ENCODE measurements at places on chromosomes 13 and 19. TPM values are rescaled to one million over a fixed set of nuclear protein-coding genes. Genes with fewer than 3 reads are reported as not detected.

Gene CDC42EP5
- 46.8 TPM for total RNA-seq

Gene PRODH2
- 5.1 TPM for total RNA-seq

Gene ADGRE3
- not detected for total RNA-seq

Gene EID2
- 18.6 TPM for total RNA-seq

Gene MUC16
- 2.5 TPM for total RNA-seq

Gene ZNF428
- 35.9 TPM for total RNA-seq

Gene FGF21
- not detected for total RNA-seq

Gene WDR88
- not detected for total RNA-seq

Gene HSD17B14
- total RNA-seq = 67.6 TPM

Gene DGKH
- 8.5 TPM for total RNA-seq

Gene C13orf46
- not detected for total RNA-seq

Gene LIPE
- 6.4 TPM for total RNA-seq

Measured in hepatocyte (in vitro differentiated cells).